ENCODE measurements at places on chromosomes 7 and 10.

GRCh38 chr7:42154173-42154572 is 82.8 kb downstream of the GLI3 start:
- DNase-seq = no peak

DNA sequence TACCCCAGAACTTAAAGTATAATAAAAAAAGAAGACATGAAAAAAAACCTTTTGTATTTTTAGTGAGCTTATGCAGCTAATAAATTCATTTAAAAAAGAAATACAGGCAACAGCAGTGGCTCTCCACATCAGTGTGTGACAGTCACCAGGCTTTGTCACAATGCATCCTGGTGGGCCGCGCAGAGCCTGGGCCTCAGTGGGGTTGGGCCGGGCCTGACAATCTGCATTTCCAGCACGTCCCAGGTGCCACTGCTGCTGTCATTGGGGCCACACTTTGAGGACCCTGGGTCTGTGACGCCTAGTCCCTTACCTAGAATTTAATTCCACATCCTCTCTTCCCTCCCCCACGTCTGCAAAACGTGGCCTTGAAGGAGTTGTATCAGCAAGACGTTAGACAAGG is 284.5 kb downstream of the ADARB2 start:
- DNase-seq = no peak

GRCh38 chr7:132162556-132163144 is 413.6 kb downstream of the PLXNA4 start:
- no peak for DNase-seq

DNA sequence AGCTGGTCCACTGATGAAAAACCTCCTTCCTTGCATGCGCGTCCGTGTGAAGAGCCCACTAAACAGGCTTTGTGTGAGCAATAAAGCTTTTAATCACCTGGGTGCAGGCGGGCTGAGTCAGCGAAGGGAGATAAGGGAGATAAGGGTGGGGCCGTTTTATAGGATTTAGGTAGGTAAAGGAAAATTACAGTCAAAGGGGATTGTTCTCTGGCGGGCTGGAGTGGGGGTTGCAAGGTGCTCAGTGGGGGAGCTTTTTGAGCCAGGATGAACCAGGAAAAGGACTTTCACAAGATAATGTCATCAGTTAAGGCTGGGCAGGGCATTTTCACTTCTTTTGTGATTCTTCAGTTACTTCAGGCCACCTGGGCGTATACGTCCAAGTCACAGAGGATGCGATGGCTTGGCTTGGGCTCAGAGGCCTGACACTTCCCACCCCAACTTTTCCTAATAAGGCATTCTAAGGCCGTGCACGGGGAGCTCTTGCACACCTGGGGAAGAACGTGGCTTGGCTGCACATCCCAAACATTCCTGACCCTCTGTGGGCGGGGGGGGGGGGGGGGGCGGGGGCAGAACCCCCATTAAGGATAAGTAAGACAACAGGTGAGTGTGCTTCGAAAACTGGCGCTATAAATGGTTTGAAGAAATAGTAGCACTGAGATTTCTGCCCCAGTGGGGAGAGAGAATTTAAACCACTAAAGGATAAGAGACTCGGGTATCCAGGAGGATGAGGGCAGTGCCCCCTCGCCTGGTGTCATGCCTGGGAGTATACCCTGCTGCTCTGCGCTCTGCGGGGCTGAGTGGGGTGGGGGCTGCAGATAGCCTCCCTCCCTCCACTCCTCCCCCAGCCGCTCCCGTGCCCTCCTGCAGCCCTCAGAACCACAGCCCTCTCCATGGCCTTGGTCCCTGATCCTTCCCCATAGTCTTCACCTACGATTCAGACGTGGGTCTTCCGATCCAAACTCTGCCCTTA is 217.6 kb downstream of the MLLT10 start:
- DNase-seq = no peak

All from effector memory CD4-positive, alpha-beta T cell (primary cell).